ENCODE measurements at places on chromosomes 6 and 20.

DNA sequence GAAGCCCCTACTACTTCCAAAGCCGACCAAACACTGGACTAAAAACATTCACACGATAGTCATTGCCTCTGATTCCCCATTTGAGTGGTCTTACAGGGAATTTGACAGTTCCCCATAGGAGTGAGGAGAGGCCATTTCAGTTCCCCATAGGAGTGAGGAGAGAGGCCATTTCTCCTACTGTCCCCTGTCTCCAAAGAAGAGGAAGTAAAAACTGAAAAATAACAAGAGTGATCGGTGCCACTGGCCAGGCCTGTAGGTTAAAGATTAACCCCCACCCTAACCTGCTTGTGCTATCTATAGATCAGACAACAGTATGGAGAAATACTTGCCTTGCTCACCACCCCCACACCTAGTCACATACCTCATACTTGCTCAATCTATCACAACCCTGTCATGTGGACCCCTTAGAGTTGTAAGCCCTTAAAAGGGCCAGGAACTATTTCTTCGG lies 204.0 kb upstream of the MOCS1 start:
- DNase-seq: no peak

GRCh38 chr6:133637874-133638273 lies 251.0 kb upstream of the TCF21 start:
- no peak for DNase-seq

GRCh38 chr6:159762681-159763293 lies 942 bp downstream of the ACAT2 start:
- DNase-seq: no peak

DNA sequence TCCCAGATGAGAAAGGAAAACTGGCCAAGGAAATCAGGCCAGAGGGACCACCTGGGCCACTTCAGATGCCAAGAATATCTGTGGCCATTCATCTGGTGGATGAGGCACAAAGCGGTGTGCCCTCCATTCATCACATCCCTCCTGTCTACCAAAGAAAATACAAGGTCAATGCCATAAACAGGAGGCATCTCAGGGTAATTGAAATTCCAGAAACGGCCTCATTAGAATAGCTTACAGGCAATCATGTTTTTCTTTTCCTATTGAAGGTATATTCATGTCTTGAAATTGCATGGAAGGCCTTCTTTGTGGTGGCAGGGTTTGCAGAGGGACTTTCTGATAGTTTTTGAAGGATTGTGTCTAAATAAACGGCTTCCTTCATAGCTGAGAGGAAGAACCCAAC lies 578.3 kb downstream of the HAO1 start:
- DNase-seq: no peak

- peak; percentile 48 for DNase-seq
Measured at GRCh38 chr6:169445661-169446581, 192.3 kb upstream of the THBS2 start.

- DNase-seq: no peak
Measured at GRCh38 chr6:157520596-157521361, 139.8 kb downstream of the ZDHHC14 start.

DNA sequence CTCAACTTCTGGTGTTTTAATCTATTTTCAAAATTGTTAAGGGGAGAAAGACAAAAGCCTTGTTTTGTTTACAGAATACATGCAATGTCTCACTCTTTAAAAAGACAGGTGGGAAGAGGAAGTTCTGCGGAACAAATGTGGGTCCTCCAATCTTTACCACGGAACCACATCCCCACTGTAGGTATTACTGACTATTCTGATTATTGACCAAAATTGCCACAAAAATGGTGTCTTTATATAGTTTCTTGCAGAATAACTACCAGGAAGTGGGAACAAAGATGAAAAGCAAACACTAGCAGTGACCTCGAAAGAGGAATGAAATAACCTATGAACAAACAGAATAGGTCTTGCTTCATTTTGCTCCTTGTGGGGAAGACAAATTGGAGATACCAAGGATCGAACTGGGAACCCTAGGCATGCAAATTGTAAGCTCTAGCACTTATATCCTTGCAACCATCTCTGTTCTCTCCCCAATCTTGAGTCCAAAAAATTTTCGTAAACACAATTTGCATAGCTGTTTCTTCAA lies 106.7 kb downstream of the GPX5 start:
- DNase-seq: no peak

- DNase-seq: no peak
Measured at GRCh38 chr6:47669684-47670513, 28.5 kb upstream of the ADGRF4 start.

GRCh38 chr6:89970609-89971337 lies 76.5 kb downstream of the GJA10 start:
- peak; percentile 58 for DNase-seq

DNA sequence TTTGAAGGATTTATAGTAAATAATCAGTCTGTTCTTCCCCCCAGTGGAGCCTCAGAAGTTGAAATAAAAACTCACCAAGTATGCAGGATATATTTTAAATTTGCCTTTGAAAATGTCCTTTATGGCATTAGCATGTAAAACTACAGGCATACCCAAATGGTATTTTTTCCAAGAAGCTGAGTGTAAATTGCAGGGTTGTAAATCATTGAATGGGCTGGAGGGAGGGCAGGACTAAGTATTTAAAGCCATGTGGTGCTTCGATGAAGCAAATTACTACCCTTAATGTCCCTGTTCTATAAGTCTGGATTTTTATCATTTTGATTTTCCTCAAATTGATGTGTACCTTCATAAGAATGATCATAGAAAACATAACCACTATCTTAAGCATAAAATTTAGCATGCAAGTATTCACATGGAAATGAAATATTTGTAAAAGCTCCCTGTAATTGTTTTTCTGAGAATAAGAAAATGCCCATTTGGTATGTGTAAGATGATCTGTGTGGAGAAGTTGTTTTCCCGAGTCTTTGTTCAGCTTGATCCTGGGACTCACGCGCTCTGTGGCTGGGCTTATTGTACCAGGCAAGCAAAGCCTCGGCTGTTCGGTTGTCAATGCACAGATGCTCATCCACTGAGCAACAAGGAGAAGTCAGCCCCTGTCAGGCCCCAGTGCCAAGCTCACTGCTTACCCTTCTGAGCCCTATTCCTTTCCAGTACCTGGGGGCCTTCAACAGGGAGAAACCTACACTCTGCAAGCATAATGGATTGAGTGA lies 66.7 kb downstream of the CD164 start:
- no peak for DNase-seq

DNA sequence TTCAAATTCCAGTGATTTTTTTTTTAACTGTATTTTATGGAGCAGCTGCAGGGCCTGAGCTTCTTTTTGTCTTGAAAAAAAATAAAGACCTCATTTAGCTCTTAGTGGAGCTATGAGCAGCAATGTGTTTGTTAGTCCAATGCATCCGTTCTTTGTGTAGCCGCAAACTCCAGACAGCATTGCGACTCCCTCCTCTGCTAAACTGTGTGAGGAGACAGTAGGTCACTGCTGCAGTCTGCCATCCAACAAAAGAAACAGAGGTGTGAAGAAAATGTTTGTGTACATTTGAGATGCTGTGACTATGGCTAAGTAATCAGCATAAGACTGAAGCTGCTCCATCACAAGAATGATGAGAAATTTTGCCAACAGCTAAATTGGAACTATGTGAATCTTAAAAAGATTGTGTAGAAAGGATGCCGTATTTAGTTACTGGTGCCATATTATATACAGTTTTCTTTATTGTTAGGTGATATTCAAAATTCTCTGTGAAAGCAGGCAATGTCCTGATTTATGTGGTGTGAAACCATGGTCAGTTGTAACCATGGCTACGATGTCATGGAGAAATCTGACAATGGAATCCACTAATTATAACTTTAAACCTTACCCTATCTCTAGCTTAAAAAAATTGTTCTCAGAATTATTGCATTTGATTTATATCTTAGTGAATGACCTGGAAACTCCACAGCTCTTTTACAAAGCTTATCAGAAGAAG lies 428.8 kb upstream of the EPHA7 start:
- no peak for DNase-seq

- DNase-seq: no peak
Measured at GRCh38 chr6:33992191-33992590, 153.7 kb downstream of the GRM4 start.

GRCh38 chr6:98547634-98548033 lies 286.7 kb upstream of the POU3F2 start:
- DNase-seq: no peak

- DNase-seq: no peak
Measured at GRCh38 chr6:31204751-31205145, 34.3 kb upstream of the POU5F1 start.

GRCh38 chr6:47690791-47691190 lies 7.6 kb upstream of the ADGRF4 start:
- DNase-seq: no peak

GRCh38 chr6:129059650-129060049 lies 176.7 kb downstream of the LAMA2 start:
- DNase-seq: no peak

DNA sequence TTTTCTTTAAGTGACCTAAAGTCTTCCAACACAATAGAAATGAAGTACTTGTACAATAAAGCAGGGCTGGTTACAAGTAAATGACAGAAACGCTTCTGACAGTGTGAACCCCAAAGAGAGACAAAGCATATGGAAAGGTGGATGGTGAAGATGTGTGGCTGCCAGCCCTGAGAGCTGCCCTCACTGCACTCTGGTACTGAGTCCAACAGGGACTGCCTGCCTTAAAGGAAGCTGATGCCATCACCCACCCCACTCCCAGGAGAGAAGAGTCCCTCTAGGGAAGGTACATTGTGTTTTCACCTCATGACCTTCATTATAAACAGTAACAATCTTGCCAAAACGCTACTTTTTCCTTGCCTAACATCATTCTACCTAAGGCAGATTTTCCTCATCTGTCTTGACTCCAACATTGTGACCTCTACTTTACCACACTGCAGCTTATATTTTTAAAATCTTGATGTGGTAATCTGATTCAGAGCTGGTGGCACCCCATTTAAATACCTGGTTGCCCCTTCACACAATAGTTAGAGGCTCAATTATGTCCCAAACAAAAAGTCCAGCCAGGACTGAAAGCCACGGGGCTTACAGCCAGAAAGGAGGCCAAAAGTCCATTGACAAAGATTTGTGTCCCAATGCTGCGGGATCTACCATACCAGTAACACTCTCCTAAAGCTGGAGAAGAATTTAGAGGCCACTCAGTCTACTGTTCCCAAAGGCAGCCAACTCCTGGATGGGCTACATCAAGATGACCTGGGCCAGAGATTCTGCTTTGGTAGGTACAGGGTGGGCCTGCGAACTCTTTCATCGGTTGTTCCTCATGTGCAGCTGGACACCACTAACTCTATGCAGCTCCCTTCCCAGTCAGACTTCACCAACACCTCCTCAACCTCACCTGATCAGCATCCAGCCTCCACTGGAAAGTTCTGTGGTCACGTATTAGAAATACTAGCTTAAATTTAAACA lies 4.4 kb downstream of the APMAP start:
- no peak for DNase-seq

GRCh38 chr6:158548418-158549161 lies 11.3 kb upstream of the TMEM181 start:
- DNase-seq: peak; percentile 98

DNA sequence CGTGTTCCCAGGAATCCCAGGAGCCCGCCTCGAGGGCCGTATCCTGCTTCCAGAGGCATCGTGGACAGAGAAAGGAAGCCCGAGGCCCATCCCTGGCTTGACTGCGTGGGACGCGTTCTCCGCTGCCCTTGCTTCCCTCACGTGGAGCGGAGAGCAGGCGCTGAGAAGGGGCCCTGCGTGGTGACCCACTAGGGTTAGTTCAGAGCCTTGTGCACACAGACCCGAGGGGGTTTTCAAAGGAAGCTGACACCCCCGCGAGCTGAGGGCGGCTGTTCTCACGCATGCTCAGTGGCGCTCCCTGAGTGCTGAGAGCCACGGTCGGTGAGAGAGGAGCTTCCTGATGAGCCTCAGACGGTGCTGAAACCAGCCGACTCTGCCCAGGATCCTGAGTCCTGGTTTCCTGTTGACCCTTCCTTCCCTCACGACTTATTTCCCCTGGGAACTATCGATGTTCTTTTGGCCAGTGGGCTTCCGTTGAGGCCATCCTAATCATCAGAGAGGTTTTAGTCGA lies 28.9 kb upstream of the CCR6 start:
- no peak for DNase-seq

DNA sequence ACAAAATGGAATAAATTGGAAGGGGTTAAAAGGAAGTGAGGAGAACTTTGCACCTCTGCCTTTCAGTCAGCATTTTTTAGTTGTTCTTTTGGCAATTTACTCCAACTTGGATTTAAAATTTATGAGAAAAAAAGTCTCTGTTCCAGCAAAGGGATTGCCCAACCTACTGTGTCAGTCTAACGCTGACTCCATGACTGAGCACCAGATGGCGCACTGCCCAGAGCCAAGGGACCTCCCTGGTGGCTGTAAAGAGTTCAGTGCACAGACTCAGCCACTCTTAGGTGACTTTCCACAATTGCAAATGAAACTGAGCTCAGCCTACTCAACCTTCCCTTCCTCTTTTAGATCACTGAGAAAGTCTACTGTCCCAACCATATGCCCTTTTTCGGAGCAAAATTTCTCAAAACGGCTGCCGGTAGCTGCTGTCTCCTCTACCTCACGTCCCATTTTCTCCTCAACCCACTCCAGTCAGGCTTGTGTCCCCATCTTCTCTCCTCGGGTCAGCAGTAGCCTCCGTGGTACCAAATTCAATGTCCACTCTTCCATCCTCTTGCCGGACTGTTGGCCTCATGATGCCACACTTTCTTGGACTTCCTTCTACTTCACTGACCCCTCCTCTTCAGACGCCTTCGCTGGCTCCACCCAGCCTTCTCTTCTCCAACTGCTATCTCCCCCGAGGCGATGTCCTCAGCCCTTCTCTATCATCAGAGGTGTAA lies 38.7 kb downstream of the GSTA2 start:
- peak; percentile 66 for DNase-seq

- no peak for DNase-seq
Measured at GRCh38 chr20:13533946-13534345, 104.8 kb downstream of the TASP1 start.

- no peak for DNase-seq
Measured at GRCh38 chr6:3643921-3644738, 107.4 kb downstream of the PXDC1 start.

GRCh38 chr20:50096237-50096636 lies 16.7 kb downstream of the UBE2V1 start:
- DNase-seq: no peak

- no peak for DNase-seq
Measured at GRCh38 chr6:137230547-137230946, 11.4 kb upstream of the IFNGR1 start.

- DNase-seq: no peak
Measured at GRCh38 chr6:19210849-19211590, 626.1 kb upstream of the ID4 start.

DNA sequence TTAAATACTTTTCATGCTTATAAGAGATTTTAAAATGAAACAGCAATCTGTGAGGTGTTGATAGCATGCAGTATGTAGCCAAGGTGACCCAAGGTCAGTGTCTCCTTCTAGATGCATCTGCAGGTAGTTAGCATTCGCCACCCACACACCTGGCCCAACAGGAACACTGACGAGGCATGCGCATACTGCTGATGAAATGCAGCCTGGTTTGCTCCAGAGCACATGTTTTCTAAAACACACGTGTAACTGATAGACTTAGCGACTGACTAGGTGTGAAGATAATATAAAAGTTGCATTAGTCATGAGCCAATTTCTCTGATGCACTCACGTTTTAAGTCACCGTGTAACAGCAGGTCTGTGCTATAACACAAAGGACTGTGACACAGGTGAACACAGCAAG lies 77.1 kb upstream of the RPS6KA2 start:
- no peak for DNase-seq
